ENCODE measurements at places on chromosomes 3 and 15. TPM values are rescaled to one million over a fixed set of nuclear protein-coding genes. Genes with fewer than 3 reads are reported as not detected.

PCSK6 gene
- total RNA-seq, result 1.6 TPM

CTXN2 gene
- total RNA-seq, result not detected

TMC3 gene
- total RNA-seq, result not detected

MAGEL2 gene
- 0.33 TPM for total RNA-seq

MINDY2 gene
- total RNA-seq, result 7.5 TPM

IGDCC3 gene
- total RNA-seq, result 0.33 TPM

FLNB gene
- 998 TPM for total RNA-seq

MFGE8 gene
- 24.2 TPM for total RNA-seq

GRM2 gene
- total RNA-seq, result 0.10 TPM

FRMD4B gene
- total RNA-seq, result 174 TPM

ROPN1B gene
- not detected for total RNA-seq

CHD2 gene
- total RNA-seq, result 81.6 TPM

IL5RA gene
- total RNA-seq, result not detected

KLF15 gene
- 1.5 TPM for total RNA-seq

FOXB1 gene
- total RNA-seq, result not detected

NPAP1 gene
- total RNA-seq, result not detected

MINAR1 gene
- 1.2 TPM for total RNA-seq

DPPA4 gene
- not detected for total RNA-seq

HTR3E gene
- total RNA-seq, result not detected

ZBBX gene
- not detected for total RNA-seq

PPM1L gene
- total RNA-seq, result 4.7 TPM

NTRK3 gene
- total RNA-seq, result under 0.01 TPM

HACD2 gene
- total RNA-seq, result 16.3 TPM

SI gene
- not detected for total RNA-seq

CLDN1 gene
- total RNA-seq, result 1.3 TPM

KIF15 gene
- total RNA-seq, result 8.8 TPM

NT5DC2 gene
- 112 TPM for total RNA-seq

GOLGA6D gene
- not detected for total RNA-seq

KCNAB1 gene
- 0.33 TPM for total RNA-seq

IRAK2 gene
- 29.4 TPM for total RNA-seq

ACSBG1 gene
- not detected for total RNA-seq

B3GNT5 gene
- total RNA-seq, result 28.3 TPM

BOC gene
- total RNA-seq, result not detected

STAB1 gene
- total RNA-seq, result 267 TPM

CPB1 gene
- total RNA-seq, result not detected

TF gene
- total RNA-seq, result under 0.01 TPM

ISG20 gene
- total RNA-seq, result 4.9 TPM

MME gene
- 18.3 TPM for total RNA-seq

TRIM59 gene
- total RNA-seq, result 19.9 TPM

CHL1 gene
- not detected for total RNA-seq

SYNPR gene
- not detected for total RNA-seq

CHRNB4 gene
- total RNA-seq, result not detected

SLC9C1 gene
- 0.33 TPM for total RNA-seq

IQCF6 gene
- total RNA-seq, result not detected

KIF23 gene
- total RNA-seq, result 14.0 TPM

HACL1 gene
- 29.9 TPM for total RNA-seq

PDIA5 gene
- 78.1 TPM for total RNA-seq

EFCC1 gene
- total RNA-seq, result 2.3 TPM

CYFIP1 gene
- 102 TPM for total RNA-seq

Measured in vein endothelial cell (primary cell).